ENCODE measurements at places on chromosomes 6 and 20. TPM values are rescaled to one million over a fixed set of nuclear protein-coding genes. Genes with fewer than 3 reads are reported as not detected.

- no peak for DNase-seq
These were observed 292.9 kb upstream of the ZFP64 start for GRCh38 chr20:52484438-52484837.

GRCh38 chr6:121666814-121667213, 231.4 kb downstream of the GJA1 start:
- DNase-seq, result no peak

DNA sequence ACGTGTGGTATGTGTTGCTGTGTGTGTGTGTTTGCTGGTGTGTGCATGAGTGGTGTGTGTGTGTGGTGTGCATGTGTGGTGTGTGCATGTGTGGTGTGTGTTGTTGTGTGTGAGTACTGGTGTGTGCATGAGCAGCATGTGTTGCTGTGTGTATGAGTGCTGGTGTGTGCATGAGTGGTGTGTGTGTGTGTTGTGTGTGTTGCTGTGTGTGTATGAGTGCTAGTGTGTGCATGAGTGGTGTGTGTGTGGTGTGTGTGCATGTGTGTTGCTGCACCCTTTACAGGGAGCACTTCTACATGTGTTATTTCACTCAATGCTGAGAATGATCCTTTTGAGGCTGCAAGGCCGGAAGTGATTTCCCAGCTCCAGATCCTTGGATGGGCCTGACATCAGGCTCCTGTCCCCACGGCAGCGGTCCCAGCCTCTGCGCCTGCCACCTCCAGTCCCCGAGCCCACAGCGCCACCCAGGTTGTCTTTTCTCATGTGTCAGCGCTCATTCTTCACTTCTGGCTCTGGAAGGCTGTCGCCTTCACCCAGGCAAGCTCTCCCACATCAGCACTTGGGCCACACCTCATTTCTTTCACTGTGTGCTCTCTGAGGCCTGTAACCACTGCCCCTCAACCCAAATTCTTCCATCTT, 2.6 kb downstream of the NPEPL1 start:
- no peak for DNase-seq

DNA sequence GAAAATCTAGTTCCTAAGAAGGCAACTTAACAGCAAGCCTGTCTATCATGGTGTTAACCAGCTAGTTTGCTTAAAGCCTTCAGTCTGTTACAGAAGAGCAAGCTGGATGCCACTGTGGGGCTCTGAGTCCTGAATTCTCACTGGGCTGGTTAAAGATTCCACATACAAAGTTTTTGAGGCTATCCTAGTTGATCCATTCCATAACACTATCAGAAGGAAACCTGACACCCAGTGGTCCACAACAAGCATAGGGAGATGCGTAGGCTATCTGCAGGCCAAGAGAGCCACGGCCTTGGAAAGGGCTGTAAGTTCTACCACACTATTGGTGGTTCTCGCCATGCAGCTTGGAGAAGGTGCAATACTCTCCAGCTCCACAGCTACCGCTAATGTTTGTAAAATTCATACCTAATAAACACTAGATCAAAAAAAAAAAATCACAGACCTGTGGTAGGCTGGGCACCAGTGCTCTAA, 420 bp upstream of the MCCD1 start:
- no peak for DNase-seq

- DNase-seq, result no peak
These were observed 197.9 kb downstream of the CDH4 start for GRCh38 chr20:61449916-61450315.

DNA sequence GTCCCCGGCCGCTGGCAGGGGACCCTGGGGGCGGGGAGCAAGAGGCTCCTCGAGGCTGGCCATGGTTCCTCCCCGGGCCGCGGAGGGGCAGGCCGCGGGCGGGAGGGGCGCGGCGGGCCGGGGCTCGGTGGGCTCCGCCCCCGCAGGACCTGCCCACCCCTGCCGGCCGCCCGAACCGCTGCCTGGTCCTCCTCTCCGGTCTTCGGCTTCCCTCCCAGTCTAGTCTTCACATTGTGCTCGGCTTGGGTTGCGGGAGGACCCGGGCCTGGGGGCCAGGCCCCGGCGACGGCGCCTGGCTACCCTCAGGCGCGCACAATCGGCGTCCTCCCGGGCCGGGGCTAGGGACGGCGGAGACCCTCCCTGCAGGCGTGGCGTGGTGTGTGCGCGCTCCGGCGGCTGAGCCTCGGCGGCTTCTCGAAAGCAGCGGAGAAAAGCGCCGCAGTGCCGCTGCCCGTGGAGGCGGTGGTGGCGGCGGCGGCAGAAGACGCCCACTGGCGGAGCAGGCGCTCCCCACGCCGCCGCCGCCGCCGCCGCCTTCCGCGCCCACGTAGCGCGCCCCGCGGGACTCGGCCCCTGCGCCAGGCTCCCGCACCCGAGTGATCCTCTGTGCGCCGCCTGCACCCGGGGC, at the start of gene PDE10A:
Gene PDE10A, minus strand, starts transcription at position 493 of the 628 bp plus-strand sequence. Its CDS starts 430 bp downstream, at position 63.
- peak; percentile 79 for DNase-seq

DNA sequence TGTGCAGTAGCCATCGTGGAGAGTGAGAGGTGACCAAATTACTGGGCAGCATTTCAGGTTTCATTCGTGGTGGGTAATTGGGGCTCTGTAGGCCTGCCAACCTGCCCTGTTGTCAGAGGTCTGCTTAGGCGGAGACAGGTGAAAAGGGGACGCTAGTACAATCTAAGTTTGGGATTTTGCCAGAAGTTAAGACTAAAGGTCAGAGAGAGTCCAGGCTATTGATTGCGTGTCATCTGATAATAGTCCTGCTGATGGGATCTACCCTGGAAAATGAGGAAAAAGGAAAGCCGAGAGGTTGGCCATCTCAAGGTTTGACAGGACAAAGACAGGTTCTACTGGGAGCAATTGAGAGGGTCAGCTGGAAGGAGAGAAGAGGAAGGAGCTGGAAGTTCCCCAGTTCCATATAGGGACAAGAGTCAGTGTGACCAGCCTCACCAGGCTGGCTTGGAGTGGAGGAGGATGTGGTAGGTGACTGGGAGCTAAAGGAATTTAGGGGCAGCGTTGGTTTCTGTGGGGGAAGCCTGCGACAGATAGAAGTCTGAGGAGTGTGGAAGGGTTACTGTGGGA, 10.9 kb downstream of the ARFGEF2 start:
- no peak for DNase-seq

- DNase-seq, result no peak
These were observed 50.5 kb downstream of the CRYBG1 start for GRCh38 chr6:106411056-106411455.

GRCh38 chr6:90216072-90216977, 80.3 kb downstream of the BACH2 start:
- no peak for DNase-seq

Gene KCNK16
- 41.1 TPM for total RNA-seq

All from type B pancreatic cell (in vitro differentiated cells).